Endodermal cell (in vitro differentiated cells): ENCODE measurements at places on chromosomes 7 and 10. TPM values are rescaled to one million over a fixed set of nuclear protein-coding genes. Genes with fewer than 3 reads are reported as not detected.

DNA sequence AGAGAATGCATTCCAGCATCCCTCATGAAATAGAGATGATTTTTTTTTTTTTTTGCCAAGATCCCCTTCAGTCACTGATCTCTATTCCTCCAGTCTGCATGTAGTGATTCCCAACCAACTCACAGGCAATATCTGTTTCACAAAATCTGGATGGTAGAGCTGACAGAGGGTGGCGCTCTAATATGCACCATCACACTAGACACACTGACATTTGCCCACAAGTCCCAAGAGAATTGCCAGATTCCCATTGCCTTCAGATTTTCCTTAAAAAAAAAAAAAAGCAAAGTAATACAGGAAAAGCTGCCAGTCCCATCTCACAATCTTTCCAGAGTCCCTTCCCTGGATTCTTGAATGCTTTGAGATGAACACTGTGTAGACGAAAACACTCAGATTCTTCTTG, 301.0 kb downstream of the SORCS1 start:
- DNase-seq = peak; percentile 65
- no peak overlapping the region for H3K27ac ChIP-seq
- no peaks in the 10 kb centered on the region for H3K27me3 ChIP-seq
- no peaks in the 10 kb centered on the region for H3K36me3 ChIP-seq

DNA sequence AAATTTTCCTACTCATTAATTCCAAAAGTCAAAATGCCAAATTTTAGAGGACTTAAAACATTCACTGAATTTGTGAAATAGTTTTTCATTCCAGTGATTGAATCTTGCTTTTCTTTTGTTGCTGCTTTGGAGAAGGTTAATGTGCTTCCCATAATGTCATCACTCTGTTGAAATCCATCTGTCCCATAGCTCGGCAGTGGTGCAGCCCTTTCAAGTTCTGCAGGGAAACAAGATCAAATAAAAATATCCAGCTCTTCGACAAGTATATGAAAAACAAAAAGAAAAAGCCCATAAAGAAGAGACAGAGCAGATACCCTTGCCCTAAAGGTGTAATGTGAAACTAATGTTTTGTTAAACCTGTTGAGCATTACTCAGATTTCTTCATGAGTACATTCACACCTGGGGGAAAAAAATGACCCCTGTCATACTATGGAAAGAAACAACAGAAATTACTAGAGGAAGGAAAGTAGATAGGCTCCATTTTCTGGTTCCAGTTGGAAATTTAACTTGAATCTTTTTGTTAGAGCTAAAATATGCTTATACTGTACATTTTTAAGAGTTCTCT, 35.1 kb downstream of the AGR3 start:
- H3K4me3 ChIP-seq = no peak overlapping the region
- peaks cover 5% of the 10 kb centered on the region for H3K27me3 ChIP-seq
- H3K27ac ChIP-seq = no peak overlapping the region
- peaks cover 3% of the 10 kb centered on the region for H3K4me1 ChIP-seq
- no peaks in the 10 kb centered on the region for H3K36me3 ChIP-seq
- DNase-seq = no peak

GRCh38 chr10:60534761-60535389, 145.2 kb upstream of the ANK3 start:
- DNase-seq = no peak
- H3K4me1 ChIP-seq = peaks cover 13% of the 10 kb centered on the region
- H3K27me3 ChIP-seq = no peaks in the 10 kb centered on the region
- no peaks in the 10 kb centered on the region for H3K36me3 ChIP-seq
- no peak overlapping the region for H3K27ac ChIP-seq

GRCh38 chr10:122878799-122879338, 512 bp downstream of the FAM24B start:
- no peaks in the 10 kb centered on the region for H3K27me3 ChIP-seq
- no peak overlapping the region for H3K27ac ChIP-seq
- peaks cover 9% of the 10 kb centered on the region for H3K4me1 ChIP-seq

The PTF1A gene
- total RNA-seq = not detected in 3 replicates

The KNDC1 gene
- total RNA-seq = 5.7 to 6.5 TPM (median 6.2 TPM) in 3 replicates

GRCh38 chr7:16091701-16092310, 329.5 kb downstream of the CRPPA start:
- no peaks in the 10 kb centered on the region for H3K4me1 ChIP-seq
- no peaks in the 10 kb centered on the region for H3K36me3 ChIP-seq
- no peak overlapping the region for H3K27ac ChIP-seq
